NCI-H345 (cell line): ENCODE measurements at places on chromosomes 5 and 9.

DNA sequence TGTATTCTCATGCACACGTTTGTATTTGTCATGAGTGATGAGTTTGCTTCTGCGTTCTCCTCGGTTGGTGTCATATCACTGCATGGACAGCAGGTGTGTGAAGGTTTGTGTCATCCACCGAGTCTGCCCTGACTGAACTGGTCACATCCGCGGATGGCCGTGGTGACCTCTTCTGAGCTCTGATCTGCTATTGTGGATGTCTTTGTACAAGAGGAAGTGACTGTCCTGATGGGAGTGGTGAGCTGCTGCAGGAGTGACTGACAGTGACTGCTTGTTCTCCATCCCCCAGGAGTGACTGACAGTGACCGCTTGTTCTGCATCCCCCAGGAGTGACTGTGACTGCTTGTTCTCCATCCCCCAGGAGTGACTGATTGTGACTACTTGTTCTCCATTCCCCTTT is 69.9 kb downstream of the EHMT1 start:
- DNase-seq = no peak

- peak; percentile 68 for DNase-seq
Observed at GRCh38 chr9:2859776-2860379, 16.0 kb upstream of the PUM3 start.

DNA sequence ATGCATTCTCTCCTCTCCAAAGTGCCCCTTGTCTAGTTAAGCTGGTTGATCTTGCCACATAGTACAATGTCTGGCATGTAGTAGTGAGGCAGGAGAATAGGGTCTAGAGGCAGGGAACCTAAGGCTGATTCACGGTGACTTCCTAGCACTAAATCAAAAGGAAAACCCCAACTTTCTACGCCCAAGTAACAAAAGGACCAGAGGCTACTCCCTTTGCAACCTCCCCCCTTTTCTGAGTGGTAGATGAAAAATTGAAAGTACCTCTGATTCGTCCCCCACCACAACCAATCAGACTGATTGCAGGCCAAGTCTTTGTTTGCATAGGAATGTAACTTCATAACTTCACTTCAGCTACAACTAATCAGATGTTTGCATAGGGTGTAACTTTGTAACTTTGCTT is 278.8 kb downstream of the PSAT1 start:
- DNase-seq = no peak

DNA sequence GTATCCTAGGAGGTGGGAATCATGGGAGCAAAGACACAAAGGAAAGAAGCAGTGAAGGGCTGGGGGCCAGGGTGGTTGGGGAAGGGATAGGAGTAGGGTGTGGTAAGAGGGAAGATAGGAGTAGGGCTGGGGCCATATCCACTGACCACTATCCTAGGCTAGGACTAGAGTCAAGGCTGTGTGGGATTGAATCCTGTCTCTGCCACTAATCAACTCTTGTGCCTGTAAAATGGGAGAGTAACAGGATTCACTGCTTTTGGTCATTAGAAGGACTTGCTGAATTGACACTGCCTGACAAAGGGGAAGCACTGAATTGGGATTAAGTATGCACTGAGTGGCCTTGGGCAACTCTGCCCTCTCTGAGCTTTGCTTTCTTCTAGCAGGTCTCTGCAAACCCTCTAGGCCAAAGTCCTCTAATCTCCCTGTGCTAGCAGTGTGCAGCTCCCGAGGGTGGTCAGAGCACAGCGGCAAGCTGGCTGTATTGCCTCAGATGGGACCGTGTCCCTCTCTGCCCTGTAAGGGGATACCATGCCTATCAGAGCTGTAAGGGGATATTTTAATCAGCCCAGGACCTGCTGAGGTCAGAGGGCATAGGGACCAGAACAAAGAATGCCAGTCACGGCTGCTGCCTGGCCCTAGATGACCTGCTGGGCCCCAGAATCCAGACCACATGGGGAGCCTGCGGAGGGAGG is 12.4 kb upstream of the DAB2IP start:
- DNase-seq = no peak

- DNase-seq = no peak
Observed at GRCh38 chr5:30387974-30388632, 805.4 kb upstream of the CDH6 start.

DNA sequence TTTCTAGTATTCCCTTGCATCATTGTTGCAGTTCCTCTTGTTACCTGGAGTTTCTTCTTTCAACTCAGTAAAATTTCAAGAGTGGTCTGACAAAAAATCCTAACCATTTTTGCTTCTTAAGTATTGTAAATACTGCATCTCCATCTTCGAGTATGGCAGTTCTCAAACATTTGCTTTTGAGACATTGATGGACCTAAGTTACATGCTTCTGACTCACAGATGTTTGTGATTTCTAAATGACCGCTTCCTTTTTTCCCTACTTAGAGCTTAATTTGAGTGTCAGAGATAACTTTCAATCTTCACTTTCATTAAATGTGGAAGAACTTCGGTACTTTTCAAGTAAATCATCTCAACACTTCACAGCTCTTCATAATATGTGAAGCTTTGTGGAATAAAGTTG is 4.2 kb downstream of the UHRF2 start:
- no peak for DNase-seq

- DNase-seq = no peak
Observed at GRCh38 chr5:181242031-181242451, 1.7 kb downstream of the RACK1 start.

DNA sequence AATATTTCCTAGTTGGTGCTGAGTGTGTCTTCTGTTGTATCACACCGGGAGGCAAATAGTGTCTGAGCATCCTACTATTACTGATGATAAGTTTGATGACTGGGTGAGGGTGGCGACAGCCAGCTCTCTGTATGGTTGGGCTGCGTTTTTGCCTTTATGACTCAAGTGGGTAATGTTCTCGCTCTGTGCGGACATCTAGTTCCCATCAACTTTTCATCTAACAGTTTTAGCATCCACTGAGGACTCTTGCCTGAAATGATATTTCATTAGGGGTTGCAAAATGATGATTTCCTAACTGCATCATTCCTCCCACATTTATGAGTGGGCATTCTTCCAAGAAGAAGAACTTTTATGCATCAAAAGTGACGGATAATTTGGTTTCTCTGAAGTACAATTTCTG is 26.5 kb downstream of the HMCN2 start:
- no peak for DNase-seq

- no peak for DNase-seq
Observed at GRCh38 chr5:100023536-100023935, 511.6 kb upstream of the FAM174A start.

GRCh38 chr5:110899566-110900412 is 161.0 kb downstream of the SLC25A46 start:
- no peak for DNase-seq

DNA sequence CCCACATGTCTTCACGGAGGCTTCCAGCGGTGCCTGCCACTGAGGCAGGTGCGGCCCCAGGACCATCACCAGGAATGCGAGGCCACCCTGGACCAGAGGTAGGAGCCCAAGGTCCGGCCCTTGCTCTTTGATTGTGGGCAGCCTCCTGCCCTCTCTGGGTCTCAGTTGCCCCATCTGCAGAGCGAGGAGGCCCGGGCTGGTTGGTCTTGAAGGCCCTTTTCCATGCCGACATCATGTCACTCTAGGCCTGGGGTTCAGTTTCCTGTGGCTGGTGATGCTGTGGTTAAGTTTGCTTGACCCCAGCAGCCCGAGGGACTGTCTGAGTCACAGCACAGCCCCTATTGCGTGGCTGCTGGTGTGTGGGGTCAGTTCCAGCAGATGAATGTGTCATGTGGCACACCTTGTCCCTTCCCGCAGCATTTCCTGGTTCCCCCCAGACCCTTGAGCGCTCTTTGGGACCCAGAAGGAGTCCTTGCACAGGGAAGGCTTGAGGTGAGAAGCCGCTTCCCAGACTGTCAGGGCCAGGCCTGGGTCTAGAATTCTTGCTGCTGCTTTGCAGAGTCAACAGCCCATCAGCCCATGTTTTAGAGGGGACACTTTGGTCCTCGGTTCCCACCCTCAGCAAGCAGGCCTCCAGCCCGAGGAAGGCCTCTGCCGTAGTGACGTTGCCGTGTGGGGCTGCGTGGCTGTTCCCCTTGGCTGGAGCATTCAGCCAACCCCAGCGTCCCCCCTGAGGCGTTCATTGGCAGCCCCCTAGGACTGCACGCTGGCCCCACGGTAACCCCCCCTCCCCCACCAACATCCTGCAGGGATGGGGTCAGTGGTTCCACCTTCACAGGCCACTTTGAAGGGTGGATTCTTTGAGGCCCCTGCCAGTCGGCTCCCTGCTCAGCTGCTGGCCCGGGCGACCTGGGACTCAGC is 31.0 kb upstream of the HMCN2 start:
- no peak for DNase-seq

DNA sequence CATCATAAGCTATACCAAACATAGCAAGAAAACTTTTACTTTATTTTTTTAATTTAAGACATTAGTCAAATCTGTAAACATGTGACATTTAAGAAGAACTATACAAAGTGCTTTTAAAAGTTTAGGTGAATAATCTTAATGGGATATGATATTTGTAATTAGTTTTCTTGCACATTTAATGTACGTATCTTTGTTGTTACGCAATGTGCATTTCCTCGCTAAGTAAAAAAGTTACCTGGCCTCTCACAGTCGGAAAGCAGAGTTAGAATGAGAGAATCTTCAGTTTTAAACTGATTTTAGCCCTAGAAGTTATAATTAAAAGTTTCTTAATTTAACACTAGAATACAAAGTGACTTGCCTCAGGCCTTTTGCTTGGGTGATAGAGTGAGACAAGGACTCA is 589.8 kb downstream of the DMRTA1 start:
- DNase-seq = no peak

DNA sequence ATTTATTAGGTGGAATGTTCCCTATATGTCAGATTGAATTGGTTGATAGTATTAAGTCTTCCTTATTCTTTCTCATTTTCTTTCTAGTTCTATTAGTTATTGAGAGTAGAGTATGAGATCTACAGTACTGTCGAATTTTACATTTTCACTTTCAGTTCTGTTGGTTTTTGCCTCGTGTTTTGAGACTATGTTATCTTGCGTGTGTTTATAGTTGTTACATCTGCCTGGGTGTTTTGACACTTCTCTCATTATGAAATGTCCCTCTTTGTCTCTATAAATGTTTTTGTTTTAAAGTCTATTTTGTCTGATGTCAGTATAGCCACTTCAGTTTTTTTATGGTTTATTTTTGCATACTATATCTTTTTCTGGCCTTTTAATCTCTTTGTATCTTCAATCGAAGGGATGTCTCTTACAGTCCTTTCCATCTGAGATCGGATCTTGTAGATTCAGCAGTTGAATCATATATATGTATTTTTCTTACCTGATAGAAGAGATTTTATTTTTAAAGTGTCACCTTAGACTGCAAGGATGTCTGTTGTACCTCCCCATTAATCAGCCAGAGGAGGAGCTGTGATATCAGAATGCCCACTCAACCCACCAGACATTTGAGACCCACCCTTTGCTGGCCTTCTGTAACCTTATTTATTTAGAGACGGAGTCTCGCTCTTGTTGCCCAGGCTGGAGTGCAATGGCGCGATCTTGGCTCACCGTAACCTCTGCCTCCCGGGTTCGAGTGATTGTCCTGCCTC is 20.7 kb downstream of the EHMT1 start:
- no peak for DNase-seq

DNA sequence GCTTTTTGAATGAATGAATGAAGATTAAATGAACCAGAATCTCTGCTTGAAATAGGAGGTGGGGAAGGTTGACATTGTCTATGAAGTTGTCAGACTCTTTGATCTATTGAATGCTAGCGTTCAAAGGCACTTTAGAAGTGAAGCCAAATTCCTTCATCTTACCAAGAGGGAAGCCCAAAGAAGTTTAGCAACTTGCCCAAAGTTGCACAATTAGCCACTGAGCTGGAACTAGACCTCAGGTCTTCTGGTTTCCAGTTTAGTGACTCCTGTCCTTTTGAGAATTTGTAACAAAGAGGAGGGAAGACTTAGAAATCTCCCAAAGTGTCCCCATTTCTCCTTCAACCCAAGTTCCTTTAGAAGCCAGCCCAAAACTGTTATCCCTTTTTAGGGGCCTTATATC is 20.7 kb upstream of the SLC1A3 start:
- DNase-seq = no peak

GRCh38 chr9:135073081-135073740 is 14.3 kb upstream of the OLFM1 start:
- no peak for DNase-seq

DNA sequence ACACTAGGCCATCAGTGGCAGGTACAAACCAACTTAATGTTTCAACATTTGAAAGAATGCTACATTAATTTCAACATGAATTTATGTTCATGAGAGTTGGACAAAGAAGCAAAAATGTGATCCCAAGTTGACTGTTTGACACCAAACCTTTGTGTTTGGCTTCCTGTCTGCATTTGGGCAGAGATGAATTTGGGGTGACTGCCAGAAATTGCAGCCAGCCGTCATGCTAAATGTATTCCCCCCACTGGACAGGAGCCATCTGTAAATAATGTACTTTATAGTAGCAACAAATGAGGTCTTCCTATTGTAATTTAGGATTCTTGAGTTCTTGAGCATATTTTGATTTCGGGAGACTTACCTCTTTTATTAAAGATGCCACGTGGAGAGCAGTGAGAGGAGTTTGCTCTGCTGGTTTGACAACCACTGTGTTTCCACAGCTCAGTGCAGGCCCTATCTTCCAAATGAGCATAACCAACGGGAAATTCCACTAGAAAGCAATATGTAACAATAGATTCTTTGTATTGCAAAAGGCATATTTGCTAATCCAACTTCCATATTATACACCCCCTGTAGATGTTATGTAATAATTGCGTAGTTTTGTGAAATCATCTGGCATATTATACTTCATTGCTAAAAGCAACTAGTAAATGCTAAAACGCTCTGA is 27.6 kb downstream of the ALDH1A1 start:
- no peak for DNase-seq

GRCh38 chr9:98162613-98163012 is 29.8 kb downstream of the CORO2A start:
- DNase-seq = no peak

- DNase-seq = no peak
Observed at GRCh38 chr9:5112109-5112592, 73.3 kb downstream of the INSL6 start.

DNA sequence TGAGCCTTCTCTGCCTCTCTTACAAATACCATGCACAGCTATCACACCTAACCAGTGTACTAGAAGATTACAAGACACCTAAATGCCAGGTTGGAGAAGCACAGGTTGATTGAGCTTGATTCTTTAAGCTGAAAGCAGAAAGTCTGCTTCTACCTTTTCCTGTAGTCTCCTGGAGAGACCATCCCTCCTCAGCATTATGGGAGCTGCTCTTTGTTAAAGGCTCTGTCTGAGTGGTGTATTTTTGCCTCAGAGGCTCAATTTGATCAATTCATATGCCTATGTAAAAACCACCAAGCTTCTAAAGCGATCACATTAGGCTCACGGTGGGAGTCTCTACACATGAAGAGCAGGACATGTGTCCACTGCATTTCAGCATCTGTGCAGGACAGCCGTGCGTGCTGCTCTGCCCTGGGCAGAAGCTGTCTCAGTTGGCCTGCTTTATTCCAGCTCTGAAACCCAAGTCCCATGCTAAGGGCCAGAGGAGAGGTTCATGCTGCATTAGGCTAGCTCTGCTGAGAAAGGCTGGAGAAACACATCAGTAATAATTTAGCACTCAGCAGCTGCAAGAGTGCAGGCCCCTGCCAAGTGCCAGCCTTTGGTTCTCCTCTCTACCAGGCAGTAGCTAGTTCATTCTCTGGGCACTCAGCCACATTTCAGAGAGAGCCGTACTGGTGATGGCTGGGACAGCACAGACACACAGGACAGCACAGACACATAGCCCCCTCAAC is 41.7 kb downstream of the TMEM167A start:
- DNase-seq = peak; percentile 35

- DNase-seq = no peak
Observed at GRCh38 chr9:82106536-82106935, 118.0 kb downstream of the SPATA31D1 start.
